ENCODE measurements at places on chromosomes 3 and 15.

DNA sequence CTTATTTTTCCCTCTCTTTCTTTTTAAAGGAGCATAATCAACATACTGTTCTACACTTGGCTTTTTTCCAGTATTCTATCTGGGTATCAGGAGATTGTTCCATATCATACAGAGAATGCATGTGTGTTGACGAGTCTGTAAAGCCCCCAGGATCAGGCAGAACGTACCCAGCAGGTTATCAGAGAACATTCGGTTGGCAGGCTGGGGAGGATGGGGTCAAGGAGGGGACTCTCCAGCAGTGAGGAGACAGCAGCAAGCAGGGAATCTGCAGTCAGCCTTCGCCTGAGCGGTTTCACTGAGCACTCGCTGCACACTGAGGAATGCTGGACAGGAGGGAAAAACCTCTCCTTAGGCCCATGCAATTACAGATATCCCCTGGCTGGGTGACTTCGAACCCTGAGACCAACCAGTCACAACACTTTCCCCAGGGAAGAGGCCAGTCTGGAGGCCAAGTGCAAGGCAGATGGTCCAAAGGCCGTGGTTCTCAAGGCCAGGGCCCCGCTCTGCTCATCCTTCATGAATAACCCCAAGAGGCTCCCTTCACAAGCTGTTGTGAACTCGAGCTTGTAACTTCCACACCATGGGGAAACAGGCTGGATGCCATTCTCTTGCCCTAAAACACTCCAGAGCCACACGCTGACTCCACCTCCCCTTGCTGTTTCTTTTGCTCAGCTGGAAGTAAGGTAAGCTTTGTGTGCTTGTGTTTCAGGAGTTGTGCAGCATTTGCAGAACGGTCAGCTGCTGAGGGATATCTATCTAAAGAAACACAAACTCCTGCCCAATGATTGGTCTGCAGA is 60.1 kb downstream of the PXYLP1 start:
- no peak for DNase-seq

DNA sequence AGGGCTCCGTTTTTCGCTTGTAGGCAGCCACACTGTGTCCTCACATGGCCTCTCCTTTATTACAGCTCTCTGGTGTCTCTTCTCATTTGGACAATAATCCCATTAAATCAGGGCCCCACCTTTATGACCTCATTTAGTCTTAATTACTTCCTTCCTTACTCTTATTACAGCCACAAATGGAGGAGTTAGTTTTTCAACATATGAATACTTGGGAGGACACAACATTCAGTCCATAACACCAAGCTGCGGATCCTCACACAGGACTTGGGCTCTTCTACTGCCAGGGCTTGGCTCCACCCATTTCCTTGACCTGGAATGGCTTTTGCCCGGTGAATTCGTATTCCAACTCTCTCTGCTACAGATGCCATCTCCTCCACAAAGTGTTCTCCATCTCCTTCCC is 74.3 kb upstream of the SLC7A14 start:
- DNase-seq: no peak

- no peak for DNase-seq
Measured at GRCh38 chr3:184148076-184148475, 7.1 kb upstream of the DVL3 start.

- DNase-seq: no peak
Measured at GRCh38 chr3:43178891-43179366, 73.0 kb upstream of the POMGNT2 start.

GRCh38 chr3:31959951-31960792 is 20.9 kb downstream of the OSBPL10 start:
- DNase-seq: no peak

DNA sequence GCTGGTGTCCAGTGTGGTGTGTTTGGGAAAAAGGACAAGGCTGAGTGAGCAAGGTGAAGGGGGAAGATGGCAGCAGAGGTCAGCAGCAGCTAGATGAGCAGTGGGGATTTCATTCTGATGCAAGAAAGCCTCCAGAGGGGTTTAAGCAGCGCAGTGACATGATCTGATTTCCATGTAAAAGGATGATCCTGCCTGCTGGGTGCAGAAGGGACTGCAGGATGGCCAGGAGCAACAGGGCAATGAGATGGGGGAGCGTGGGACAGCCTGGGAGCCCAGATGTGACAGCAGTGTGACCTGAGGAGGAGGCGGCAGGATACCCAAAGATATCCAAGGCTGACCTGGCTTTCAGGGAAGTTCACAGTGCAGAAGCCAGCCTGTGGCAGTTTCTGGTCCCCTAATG is 6.1 kb downstream of the WNT7A start:
- no peak for DNase-seq

DNA sequence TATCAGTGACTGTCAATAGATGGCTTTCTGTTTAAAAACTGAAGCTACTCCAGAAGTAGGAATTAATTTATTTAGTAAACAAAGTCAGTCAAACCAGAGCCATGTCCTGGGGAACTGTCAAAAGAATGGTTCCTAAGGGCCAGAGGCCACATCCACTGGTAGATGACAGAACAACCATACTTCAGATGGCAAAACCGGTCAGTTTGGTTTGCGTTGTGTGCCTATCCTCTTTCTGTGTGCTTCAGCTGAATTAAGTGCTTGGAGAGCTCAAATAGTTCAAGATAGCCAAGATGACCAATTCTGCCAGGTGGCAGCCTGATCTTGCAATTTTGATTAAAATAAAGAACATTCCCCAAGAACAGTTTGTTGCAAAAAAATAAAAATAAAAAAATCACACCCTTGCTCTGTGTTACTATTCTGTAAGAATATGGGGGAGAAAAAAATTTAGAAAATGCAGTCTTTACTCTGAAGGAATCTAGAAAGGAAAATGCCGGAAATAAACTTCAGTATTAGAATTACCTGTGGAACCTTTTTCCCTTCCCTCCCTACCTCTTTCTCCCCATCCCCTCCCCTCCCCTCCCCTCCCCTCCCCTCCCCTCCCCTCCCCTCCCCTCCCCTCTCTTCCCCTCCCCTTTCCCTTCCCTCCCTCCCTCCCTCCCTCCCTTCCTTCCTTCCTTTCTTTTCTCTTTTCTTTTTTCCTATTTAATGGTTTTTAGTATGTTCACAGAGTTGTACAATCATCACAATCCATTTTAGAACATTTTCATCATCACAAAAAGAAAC is 2.5 kb downstream of the MAP3K13 start:
- DNase-seq: no peak

GRCh38 chr3:126540342-126540849 is 16.4 kb downstream of the CHST13 start:
- no peak for DNase-seq

DNA sequence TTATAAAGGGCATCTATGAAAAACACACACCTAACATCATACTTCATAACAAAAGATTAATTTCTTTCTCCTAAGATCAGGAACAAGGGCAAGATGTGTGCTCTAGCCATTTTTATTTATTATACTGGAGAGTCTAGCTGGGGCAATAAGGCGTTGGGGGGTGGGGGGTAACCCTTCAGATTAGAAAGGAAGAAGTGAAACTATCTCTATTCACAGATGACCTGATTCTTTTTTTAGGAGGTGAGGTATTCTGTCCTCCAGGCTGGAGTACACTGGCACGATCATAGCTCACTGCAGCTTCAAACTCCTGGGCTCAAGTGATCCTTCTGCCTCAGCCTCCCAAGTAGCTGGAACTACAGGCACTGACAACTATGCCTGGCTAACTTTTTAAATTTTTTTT is 89.5 kb upstream of the MANF start:
- DNase-seq: no peak

DNA sequence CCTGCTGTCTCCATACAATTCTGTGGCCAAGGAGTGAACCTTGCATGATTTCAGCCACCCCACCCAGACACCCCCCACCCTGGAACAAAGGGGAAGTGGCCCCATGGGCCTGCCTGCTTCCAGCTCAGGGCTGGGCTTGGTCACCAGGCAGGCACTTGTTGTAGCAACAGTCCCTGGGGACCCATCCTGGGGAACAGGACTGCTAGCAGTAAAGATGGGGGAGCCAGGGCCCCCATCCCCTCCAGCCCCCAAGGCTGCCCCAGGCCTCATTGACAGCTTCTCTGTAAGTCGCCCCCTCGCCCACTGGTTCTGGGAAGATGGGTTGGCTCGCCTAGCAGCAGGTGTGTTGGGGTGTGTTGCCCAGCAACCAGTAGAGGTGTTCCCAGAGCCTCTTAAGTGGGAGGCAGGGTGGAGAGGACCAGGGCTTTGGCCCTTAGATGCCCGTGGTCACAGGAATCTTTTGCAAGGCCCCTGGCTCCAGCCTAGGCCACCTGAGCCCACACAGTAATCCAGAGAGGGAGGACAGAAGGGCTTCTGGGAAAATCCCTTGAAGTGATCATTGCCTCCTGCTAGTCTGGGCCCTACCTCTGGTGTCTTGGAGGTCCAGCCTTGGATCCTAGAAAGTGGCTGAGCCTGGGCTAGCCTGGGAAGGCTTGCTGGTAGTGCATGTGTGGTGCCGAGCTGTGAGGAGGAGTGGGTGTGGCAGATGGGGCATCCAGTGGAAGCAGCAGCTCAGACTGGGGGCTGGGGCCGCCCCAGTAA is 48.9 kb downstream of the CYP11A1 start:
- DNase-seq: no peak

DNA sequence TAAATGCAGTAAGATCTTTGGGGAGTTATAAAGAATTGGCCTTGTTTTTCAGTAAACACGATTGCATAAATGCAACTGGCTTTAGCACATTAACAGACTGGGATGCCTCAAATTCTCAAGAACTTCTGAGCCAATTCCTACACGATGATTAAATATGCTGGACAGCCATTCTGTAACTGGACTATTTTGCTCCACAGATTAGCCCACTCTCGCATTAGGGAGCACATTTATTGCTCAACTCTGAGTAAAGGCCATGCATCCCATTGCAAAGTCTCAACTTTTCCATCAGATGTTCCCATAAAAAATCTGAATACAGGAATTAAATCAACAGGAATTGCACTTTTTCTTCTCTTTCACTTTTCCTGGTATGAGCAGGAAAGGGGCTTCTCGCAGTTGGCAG is 66.7 kb upstream of the PRICKLE2 start:
- no peak for DNase-seq

DNA sequence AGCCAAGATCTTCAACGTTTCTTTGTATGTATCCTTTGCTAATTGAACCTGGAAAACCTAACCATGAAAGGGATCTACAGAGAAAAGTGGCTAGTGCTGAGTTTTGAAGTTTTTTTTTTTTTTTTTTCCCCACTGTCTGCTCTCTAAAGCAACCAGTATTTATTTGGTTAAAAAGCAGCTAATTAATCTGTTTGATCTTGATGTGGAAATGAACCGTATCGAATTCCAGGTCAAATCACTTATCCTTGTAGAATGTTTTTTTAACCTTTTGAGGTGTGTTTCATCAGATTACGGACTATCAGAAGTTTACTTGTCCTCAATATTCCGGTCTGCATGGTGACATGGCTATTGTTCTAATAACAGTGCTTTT is 117.2 kb downstream of the FNDC3B start:
- no peak for DNase-seq

DNA sequence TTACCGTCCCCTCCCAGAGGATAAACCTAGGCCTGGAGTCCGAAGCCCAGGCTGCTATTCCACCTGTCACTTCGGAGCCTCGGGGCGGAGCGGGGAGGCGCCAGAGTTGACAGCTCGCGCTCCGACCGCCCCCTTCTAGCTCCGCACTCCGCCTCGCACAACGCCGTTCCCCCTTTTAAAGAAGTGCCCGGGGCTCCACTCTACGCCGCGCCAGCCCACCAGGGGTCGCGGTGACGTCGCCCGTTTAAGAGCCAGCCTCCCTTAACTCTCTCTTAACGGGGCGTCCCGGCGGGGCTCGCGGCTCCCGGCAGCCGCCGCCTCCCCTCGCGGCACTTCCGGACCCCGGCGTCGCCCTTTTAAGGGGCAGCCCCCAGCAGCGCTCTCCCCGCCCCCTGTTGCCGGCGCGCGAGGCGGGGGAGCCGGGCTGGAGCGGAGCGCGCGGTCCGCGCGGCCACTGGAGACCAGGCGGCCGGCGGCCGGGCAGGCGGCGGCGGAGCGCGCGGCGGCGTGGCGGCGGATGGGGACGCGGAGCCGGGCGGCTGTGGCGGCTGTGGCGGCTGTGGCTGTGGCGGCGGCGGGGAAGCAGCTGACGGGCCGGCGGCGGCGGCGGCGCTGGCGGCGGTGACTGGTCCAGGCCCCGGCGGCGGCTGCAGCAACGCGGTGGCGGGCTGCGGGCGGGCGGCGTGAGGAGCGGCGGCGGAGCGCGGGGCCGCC is at the start of gene INAFM2:
INAFM2 (plus strand) TSS at position 454 of the 714 bp plus-strand sequence. CDS start 364 bp downstream, outside the sequence.
- peak; percentile 92 for DNase-seq

DNA sequence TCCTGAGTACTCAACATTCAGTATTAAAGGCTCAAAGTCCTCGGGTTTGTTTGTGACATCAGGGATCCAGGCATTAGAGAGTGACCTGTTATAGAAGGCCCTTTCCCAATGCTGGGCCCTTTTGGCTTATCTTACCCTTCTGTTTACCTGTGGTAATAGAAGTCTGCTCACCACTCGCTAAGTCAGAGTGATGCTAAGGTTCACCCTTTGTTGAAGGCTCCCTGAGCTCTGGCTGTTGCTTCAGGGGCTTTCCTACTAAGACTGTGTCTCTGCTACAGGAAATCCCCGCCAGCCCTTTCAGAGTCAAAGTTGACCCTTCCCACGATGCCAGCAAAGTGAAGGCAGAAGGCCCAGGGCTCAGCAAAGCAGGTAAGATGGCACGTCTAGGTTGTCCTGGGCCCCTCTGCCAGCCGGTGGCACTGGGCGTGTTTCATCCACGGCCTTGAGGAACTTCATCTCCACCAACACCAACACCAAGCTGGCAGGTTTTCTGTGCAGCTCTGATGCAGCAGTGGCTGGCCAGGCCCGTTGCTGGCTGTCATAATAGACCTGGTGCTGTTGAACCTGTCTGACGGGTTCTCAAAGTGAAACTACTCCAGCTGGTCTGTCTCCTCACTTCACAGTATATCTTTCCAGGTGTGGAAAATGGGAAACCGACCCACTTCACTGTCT is 99.1 kb downstream of the DNASE1L3 start:
- DNase-seq: peak; percentile 17

GRCh38 chr3:171159024-171159821 is 132.7 kb upstream of the SLC2A2 start:
- no peak for DNase-seq

GRCh38 chr15:80730926-80731325 is 35.8 kb downstream of the ABHD17C start:
- DNase-seq: no peak

- no peak for DNase-seq
Measured at GRCh38 chr15:78673476-78673875, 32.5 kb upstream of the CHRNB4 start.

DNA sequence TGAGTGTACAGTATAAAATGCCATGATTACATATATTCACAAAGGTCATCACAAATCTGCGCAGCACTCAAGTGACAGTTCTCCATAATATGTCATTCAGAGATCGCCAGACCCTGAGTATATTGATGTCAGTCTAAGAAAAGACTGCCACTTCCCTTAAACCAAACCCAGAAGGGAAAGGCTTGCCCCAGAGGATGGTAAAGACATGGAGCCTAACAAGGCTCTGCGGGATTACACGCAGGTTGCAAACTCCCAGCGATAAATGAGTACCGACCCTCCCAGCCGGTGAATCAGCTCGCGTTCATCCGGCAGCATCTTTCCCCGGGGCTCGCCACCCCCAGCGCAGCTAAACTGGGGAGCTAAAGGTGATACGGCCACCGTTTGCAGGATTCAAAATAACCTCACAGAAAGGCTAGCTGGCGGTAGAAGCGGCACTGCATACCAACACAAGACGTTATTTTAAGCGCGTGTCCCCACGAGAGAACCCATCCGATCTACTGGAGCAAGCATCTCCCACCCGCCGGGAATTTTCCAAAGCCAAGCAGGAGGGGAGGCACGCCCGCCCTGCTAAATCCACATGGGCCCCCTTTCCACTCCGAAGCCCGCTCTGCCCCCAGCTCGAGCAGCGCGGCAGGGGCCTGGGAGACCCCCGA is 643 bp downstream of the MYO5A start:
- DNase-seq: peak; percentile 34

- DNase-seq: no peak
Measured at GRCh38 chr15:40420071-40420713, 14.6 kb downstream of the IVD start.

- DNase-seq: no peak
Measured at GRCh38 chr3:11167590-11167989, 13.3 kb downstream of the HRH1 start.

Measured in CD4-positive, alpha-beta T cell treated with Interleukin-21 for 1 hour (primary cell).